ENCODE measurements at places on chromosomes 7 and 10.

DNA sequence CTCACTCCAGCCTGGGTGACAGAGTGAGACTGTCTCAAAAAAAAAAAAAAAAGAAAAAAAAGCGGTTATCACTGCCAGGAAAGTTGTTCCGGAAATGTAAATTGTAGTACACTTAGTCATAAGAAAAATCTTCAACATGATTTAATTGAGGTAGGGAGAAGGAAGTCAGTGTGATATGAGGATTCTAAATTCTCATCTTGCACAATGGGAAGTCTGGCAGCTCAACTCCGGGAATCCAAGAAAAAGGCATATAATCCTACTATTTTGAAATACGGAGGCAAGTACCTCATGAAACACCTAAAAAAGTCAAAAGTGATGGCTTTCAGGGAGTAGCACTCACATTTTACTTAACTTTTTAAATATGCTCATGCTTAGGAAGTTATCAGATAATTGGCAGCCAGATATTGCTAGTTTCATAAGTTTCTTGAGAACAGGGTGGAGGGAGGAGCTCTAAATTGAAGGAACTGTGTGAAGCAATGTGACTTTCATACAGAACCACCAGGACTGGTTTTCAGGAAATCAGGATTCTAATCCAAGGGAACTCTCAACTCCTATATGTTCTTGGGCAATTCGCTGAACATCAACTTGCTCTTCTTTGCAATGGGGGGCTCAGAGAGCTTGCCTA lies 2.7 kb upstream of the C7orf25 start:
- peak; percentile 86 for DNase-seq

DNA sequence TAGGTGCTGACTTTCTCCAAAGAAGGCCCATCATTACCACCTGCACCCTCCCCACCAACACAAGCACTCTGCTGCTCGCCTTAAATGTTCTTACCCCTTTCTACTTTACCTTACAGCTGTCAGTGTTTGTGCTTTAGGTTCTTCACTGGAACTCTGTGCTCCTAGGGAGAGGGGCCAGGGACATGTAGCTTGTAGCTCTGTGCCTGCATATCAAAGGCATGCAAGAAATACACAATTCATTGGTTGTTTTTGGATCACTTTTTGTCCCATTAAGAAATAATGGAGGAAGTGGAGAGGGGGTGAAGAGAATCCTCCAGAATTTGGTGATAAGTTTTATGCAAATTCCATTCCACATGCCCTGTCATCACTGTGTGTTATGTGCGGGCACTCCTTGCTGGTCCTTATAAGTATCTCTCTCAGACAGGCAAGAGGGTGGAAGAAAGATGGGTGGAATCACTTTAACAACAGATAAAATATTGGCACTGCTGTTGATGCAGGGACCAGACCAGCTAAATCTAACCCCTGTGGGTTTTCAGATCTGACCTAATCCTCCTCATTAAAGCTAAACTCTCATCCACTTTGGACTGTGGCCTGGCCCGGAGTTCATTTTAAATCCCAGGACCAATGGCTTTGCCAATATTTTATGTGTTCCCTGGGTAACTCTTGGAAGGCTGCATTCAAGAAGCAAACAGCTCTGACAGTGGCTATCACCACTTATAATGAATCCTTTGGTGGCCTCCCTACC lies 375.8 kb upstream of the NFE2L3 start:
- DNase-seq: no peak

- DNase-seq: no peak
Observed at GRCh38 chr10:121088524-121088923, 237.4 kb downstream of the WDR11 start.

GRCh38 chr7:157006205-157006747 lies 4.2 kb downstream of the MNX1 start:
- no peak for DNase-seq

- no peak for DNase-seq
Observed at GRCh38 chr7:97873606-97874005, 1.4 kb upstream of the ASNS start.

DNA sequence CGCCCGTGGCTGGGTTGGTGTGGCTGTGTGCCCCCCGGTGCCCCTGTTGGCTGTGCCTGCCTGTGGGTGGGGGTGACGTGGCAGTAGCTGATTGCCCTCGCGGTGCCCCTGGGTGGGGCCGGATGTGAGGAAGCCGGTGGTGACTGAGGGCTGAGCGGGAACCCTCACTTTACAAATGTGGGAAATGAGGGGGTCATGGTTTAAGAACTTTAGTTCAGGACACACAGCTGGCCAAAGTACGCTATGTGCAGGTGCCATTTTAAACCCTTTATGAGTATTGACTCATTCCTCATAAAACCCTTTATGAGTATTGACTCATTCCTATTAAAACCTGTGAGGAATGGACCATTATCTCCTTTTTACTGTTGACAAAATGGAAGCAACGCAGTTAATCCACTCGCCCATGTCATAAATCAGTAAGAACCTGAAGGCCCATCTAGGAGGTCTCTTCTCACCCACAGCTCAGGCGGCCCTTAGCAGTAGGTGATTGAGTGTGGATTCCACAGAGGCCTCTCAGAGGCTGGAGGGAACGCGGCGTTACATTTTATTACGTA lies 290.1 kb upstream of the COBL start:
- DNase-seq: no peak

DNA sequence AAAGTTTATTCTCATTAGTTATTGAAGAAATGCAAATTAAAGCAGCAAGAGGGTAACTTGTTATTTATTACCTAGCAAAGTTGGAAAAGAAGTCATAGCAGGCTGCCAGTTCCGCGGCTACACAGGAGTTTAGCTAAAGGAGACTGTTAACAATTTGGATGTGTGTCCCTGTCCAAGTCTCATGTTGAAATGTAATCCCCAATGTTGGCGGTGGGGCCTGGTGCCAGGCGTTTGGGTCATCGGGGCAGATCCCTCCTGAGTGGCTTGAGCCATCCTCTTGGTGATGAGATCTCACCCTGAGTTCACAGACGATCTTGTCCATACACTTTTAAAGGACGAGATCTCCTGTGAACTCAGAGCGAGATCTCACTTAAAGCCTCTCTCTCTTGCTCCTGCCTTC lies 608.3 kb downstream of the SH2D4B start:
- no peak for DNase-seq

DNA sequence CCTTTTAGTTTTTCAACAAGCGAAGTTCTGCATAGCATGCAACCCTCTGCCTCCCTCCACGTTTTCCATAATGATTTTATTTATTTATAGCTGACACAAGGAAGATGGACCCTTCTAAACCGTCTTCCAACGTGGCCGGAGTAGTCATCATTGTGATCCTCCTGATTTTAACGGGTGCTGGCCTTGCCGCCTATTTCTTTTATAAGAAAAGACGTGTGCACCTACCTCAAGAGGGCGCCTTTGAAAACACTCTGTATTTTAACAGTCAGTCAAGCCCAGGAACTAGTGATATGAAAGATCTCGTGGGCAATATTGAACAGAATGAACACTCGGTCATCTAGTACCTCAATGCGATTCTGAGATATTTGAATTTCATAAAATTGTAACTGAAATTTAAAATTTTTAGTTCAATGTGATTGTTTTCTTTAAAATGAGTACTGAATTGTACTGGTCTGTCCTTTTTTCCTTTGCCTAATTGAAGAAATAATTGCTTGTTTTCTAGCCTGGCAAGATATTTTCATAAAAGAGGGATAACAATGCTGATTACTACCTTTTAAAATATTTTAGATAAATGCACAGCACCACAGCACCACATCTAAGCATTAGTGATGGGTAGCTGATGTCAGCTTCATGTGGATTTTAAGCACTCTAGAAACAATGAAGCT lies 41.5 kb upstream of the SLC39A12 start:
- peak; percentile 71 for DNase-seq

DNA sequence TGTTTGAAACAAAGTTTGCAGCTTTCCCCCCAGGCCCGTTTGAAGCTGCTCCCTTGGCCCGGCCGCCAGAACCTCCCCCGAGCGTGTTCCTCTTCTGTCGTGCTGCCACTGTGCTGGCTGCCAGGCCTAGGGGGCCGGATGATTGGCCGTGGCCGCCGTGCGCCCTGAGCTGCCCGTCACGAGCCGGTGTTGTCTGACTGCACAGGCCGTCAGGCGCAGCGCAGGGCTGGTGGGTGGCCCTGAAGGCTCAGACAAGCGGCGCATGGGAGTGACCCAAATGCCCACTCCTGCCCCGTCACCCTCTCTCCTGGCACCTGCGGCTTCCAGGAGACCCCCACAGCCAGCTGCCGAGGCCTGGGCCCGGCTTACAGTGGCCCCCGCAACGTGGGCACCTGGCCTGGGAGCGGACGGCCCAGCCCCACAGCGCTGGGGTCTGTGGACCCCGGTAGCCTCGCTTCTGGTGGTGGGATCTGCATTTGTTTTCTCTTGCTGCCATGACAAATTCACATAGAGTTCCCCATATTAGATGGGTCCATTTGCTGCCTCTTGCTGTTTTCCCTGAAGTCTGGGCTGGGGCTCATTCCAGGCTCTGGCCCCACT lies 13.1 kb downstream of the JAKMIP3 start:
- DNase-seq: no peak

GRCh38 chr7:36637417-36637816 lies 86.9 kb downstream of the AOAH start:
- DNase-seq: no peak

All from EH (cell line).